Panc1 (cell line): ENCODE measurements at places on chromosomes 12 and 14.

DNA sequence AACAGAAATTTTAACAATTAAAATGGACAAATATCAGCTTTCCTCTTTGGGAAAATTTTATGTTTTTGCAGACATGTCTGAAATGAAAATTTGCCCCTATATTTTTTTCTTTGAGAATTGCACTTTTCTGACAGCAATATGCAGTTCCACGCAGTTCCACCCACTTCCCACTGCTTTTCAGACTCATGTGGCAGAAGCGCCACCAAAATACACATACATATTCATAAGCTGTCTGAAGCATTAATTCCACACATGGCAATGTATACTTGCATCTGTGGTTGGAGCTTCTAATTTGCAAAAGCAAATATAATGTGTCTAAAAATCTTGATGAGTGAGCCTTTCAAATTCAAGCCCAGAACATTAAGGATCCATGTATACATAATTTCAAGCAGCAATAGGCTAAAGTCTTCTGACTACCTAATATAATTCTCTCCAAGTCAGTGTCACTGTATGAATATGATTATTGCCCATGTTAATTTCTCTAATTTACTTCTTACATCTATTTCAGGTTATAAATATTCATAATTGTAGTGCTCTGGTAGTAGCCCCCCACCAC is 129.5 kb downstream of the PRKD1 start:
- no peak for DNase-seq

- DNase-seq, result no peak
These were observed 41.7 kb upstream of the OR5AU1 start for GRCh38 chr14:21197418-21198205.

GRCh38 chr12:66633676-66634075 is 45.2 kb downstream of the GRIP1 start:
- DNase-seq, result no peak

GRCh38 chr12:42767326-42767954 is 177.9 kb upstream of the PRICKLE1 start:
- DNase-seq, result no peak

DNA sequence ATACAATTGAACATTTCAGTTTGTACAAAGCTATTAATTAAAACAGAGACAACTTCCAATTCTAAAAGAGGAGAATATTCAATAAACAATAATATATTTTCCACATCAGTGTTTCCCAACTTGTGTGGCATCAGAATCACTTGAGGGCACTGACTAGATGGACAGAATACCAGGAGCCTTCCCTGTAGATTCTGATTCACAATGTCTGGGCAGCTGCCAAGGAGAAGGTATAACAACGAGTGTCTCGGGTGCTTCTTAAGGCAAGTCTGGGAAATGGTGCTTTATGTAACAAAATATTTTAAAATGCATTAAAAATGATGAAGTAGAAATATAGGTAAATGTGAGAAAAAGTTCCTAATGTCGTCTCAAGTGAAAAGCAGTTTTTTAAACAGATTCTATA is 26.2 kb downstream of the GALC start:
- DNase-seq, result no peak

DNA sequence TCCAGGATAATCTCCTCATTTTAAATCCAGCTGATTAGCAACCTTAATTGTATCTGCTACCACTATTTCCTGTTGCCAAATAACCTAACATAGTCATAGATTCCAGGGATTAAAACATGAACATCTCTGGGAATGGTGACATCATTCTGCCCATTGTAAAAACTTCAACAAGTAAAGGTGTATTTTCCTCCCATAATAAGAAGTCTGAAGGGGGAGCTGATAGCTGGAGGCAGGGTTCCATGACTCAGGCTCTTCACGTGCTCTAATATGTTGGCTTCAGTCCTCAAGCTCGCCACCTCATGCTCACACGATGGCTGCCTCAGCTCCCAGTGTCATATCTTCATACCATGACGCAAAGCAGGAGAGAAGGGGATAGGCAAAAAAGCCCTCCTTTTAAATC is 172.0 kb upstream of the VASH1 start:
- no peak for DNase-seq

- DNase-seq, result no peak
These were observed 24.0 kb downstream of the TMEM132C start for GRCh38 chr12:128290938-128291337.
